ENCODE measurements at places on chromosomes 6 and 20. TPM values are rescaled to one million over a fixed set of nuclear protein-coding genes. Genes with fewer than 3 reads are reported as not detected.

PDYN gene
- total RNA-seq, result not detected

OR12D3 gene
- total RNA-seq, result not detected

FAM209B gene
- total RNA-seq, result not detected

OR2H2 gene
- total RNA-seq, result not detected

TFAP2A gene
- not detected for total RNA-seq

LIN28B gene
- not detected for total RNA-seq

PBOV1 gene
- not detected for total RNA-seq

CYB5R4 gene
- 2.8 TPM for total RNA-seq

DNAH8 gene
- not detected for total RNA-seq

BCAS4 gene
- 1.5 TPM for total RNA-seq

DNA sequence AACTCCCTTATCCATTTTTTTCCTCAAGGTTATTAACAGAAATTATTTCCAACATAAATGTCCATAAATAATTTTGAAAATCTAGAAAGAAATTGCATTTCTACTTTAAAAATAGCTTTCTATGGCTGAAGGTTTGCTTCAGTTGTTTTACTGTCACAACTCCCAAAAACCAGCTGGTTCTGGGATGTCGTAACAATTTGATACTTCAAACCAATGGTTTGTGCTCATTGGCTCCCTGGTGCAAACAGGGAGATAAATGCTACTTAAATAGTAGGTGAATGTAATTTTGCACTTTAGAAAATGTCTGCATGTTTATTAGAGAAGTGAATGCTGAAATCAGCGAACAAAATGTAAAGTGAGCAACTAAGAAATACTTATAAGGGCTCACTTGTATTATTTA, 31.1 kb downstream of the LAMA2 start:
- no peak for DNase-seq

DNA sequence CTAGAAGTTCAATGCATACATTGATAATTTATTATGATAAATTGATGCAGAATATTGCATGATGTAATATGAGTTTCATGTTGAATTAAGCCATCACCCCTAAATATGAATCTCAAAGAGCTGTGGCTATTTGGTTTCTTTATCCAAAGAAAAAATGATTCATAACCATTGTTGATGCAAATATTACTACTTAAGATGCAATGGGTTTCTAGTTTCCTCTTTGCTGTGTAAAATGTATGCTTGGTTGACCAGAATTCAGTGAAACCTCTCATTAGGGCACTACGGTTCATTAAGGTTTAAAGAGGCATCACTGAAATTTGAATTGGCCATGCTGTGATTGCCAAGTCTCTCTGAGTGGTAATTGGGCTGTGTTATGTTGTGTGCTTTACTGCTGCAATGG, 492.5 kb upstream of the FLRT3 start:
- no peak for DNase-seq

GRCh38 chr6:7166410-7167293, 58.9 kb downstream of the RREB1 start:
- no peak for DNase-seq

GRCh38 chr6:41498968-41499599, 47.1 kb upstream of the FOXP4 start:
- DNase-seq, result no peak

DNA sequence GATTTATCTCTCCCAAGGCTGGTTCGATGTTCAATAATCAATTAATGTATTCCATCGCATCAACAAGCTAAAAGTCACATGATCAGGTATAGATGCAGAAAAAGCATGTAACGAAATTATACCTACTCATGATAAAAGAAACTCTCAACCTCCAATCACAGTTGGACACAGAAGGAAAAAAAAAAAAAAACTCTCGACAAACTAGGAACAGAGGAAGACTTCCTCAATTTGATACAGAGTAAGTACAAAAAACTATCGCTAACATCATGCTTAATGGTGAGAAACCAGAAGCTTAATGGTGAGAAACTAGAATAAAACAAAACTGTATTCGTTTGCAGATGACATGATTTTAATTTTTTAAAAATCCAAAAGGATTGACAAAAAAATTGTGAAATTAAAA, 62.0 kb upstream of the SMIM29 start:
- DNase-seq, result no peak

GRCh38 chr6:107819217-107819616, 4.9 kb downstream of the SCML4 start:
- DNase-seq, result no peak

- DNase-seq, result no peak
Measured at GRCh38 chr6:97282238-97282725, 734 bp downstream of the MMS22L start.

- no peak for DNase-seq
Measured at GRCh38 chr20:7199861-7200260, 432.4 kb downstream of the BMP2 start.

GRCh38 chr20:59525500-59526241, 78.7 kb upstream of the PHACTR3 start:
- DNase-seq, result peak; percentile 52

- no peak for DNase-seq
Measured at GRCh38 chr6:136739071-136739470, 53.2 kb downstream of the MAP3K5 start.

DNA sequence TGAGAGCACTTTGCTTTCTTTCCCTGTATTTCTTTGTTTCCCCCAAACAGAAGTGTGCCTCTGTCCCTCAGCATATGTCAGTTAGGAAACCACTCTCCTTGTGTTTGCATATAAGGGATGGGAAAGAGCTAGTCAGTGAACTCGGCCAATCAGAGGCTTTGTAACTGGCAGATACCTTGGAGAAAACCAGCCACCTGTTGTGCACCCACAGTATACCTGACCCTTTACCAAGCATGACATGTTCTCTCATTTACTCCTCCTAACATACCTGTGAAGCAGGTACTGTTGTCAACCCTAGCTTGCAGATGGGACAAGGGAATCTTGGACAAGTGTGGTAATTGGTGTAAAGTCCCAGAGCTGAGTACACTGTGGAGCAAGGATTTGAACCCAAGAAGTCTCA, 96.1 kb upstream of the FAM8A1 start:
- DNase-seq, result no peak

DNA sequence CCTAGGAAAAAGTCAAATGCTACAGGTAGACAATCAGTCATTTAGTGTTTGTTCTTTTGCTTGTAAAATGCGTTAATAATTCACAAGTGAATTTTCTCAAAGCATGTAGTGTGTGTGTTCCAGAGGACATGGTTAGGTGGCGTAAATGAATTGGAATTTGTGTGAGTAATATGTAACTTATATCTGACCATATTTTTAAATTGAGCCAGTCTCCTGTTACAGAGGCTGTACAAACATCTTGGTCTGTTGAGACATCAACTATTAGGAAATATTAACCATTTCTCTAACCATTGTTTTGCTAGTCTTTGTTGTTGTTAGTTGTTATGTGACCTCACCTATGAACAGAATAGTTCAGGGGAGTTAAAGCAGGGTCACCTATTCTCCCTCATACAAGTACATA, 22.7 kb downstream of the MCM8 start:
- no peak for DNase-seq

DNA sequence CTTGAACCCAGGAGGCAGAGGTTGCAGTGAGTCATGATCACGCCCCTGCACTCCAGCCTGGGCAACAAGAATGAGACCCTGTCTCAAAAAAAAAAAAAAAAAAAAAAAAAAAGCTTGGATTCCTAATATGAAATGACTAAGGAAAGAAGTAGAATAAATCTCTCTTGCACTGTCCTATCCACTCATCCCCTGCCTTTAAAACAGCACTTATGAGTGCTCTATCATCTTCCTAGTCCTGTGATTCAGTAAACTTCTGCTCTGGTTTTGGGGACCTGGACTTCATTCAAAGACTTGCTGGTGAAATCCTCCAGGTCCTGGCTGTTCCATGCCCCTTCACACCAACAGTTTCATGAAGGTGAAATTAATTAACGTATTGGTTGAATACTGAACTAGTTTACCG, 29.6 kb downstream of the TNFAIP3 start:
- DNase-seq, result no peak

DNA sequence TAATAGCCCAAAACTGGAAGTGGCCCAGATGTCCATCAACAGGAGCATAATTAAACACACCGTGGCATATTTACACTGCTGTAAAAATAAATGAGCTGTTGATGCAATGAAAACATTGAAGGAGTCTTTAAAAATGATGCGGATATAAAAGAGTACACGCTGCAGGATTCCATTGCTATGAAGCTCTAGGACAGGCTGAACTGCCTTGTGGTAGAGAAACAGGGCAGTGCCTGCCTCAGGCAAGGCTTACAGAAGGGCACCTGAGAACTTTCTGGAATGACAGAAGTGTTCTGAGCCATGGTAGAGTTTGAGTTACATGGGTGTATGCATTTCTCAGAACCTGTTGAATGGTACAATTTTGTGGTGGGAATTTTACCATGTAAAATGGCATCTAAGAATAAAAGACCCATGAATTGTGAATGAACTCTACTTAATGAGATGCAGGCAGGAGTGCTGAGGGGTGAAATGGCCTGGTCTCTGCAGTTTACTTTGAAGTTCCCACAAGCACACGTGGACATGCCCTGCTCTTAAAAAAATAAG, 45.3 kb upstream of the RIN2 start:
- no peak for DNase-seq

DNA sequence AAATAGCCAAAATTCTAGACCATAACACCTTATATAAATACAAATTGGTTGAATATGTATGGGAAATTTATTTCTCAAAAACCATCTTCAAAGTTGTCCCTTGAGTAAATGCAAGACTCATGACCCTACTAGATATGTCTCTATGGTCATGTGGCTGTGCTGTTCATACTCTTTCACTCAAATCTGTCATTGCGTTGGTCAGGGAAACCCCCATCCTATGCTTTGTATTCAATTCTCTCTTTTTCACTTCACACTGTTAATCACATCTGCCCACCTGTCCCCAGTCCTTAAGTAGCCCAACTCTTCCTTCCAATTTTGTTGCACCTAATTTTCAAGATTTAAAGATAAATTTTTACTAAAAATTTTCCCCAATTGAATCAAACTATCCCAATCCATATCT, 51.0 kb downstream of the RPS12 start:
- no peak for DNase-seq

DNA sequence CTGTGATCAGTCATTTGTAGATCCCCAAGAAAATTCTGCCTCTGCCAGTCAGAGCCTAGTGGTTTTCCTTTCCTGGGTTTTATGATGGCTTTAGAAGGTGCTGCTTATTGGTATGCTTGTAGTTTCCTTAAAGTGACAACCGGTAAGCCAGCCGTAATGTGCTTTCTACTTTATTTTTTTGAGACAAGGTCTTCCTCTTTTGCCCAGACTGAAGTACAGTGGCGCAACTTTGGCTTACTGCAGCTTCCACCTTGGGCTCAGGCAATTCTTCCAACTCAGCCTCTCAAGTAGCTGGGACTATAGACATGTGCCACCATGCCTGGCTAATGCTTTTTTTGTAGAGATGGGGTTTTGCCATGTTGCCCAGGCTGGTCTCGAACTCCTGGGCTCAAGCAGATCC, 23.5 kb downstream of the MCM8 start:
- no peak for DNase-seq

DNA sequence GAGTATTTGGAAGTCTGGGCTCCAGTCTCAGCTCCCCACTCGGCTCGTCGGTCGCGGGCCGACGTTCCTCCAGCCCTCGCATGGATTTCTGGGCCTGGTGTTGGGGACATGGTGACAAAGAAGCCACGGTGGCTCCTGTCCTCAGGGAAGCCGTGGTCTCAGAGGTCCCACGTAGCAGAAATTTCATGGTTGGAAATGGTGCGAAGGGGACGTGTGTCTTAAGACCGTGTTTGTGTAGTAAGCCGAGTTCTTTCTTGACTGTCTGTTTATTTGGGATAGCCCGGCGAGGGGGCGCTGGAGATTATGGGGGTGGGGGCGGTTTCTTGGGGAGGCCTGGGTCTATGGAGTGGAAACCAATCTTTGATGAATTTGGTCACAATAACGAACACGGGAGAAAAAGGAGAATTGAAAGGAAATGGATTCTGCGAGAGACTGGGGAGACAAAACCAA, 23.5 kb upstream of the MAP3K7 start:
- no peak for DNase-seq

- DNase-seq, result no peak
Measured at GRCh38 chr6:42984924-42985475, 630 bp downstream of the PPP2R5D start.

GRCh38 chr6:108127826-108128225, 38.0 kb upstream of the NR2E1 start:
- DNase-seq, result no peak

GRCh38 chr6:148999929-149000468, 253.2 kb downstream of the UST start:
- no peak for DNase-seq

DNA sequence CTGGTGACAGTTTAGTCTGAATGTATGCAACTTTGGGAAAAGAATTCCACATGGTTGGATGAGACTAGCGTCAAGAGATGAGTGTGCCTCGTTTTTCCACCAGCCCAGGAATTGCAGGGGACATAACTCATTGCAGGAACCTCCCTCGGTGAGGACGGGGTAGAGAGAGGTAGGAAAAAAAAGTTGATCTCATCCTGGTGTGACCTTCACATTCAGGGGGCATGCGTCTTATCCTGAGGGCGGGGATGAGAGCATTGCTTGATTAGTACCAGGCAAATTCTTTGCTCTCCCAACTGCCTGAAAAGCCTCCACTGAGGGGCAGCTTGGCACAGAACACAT, 11.8 kb downstream of the TLDC2 start:
- DNase-seq, result no peak

- DNase-seq, result peak; percentile 62
Measured at GRCh38 chr20:10366898-10367692, 66.9 kb downstream of the MKKS start.

All from dermis microvascular lymphatic vessel endothelial cell (primary cell).